Esophagus squamous epithelium (tissue), 5 donors: ENCODE measurements at places on chromosomes 13 and 19. TPM values are rescaled to one million over a fixed set of nuclear protein-coding genes. Genes with fewer than 3 reads are reported as not detected.

GRCh38 chr19:2841855-2842574 is 740 bp downstream of the ZNF555 start:
- DNase-seq = no peak

- DNase-seq = no peak
Measured at GRCh38 chr13:48457578-48458242, 44.8 kb upstream of the LPAR6 start.

DNA sequence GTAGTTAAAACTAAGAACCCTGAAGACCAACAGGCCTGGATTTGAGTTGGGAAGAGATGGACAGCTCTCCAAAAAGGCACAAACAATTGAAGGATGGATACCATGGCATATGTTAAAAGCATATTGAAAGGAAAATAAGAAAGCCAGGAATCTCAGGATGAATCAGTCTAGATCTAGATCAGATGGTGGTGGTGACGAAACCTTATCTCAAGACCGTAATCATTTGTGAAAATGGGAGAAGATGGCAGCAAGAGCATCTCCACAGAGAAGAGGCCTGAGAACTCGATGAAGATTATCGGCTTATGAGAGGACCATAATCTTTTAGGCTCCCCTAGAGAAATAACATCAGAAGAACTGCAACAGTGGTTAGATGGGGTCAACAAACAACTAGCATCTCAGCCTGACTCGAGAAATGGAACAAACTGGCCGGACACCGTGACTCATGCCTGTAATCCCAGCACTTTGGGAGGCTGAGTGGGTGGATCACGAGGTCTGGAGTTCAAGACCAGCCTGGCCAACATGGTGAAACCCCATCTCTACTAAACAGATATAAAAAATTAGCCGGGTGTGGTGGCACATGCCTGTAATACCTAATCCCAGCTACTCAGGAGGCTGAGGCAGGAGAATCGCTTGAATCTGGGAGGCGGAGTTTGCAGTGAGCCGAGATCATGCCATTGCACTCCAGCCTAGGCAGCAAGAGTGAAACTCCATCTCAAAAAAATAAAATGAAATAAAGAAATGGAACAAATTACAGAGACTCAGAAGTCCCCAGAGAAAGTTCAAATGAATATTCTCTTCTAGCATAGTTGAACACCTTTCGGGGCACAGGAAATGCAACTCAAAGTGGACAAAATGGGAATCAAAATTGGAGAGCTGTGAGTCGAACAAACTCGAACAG is 47.6 kb downstream of the FOXO1 start:
- DNase-seq = no peak

DNA sequence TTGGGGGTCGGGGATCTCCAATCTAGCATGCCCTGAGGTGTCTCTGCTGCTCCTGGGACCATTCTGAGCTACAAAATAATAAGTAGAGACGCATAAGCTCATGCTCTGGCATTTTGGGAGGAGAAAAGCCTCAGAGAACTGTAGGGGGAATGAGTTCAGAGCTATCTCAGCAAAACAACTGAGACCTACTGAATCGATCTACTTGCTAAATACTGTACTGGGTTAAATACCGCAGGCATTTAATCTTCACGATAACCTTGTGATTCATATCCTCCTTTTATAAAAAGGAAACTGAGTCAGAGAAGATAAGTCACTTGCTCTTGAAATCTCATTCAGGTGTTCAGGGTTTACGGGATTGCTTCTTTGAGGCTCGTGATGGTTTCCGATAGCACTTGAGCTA is 468.1 kb downstream of the FGF9 start:
- no peak for DNase-seq

DNA sequence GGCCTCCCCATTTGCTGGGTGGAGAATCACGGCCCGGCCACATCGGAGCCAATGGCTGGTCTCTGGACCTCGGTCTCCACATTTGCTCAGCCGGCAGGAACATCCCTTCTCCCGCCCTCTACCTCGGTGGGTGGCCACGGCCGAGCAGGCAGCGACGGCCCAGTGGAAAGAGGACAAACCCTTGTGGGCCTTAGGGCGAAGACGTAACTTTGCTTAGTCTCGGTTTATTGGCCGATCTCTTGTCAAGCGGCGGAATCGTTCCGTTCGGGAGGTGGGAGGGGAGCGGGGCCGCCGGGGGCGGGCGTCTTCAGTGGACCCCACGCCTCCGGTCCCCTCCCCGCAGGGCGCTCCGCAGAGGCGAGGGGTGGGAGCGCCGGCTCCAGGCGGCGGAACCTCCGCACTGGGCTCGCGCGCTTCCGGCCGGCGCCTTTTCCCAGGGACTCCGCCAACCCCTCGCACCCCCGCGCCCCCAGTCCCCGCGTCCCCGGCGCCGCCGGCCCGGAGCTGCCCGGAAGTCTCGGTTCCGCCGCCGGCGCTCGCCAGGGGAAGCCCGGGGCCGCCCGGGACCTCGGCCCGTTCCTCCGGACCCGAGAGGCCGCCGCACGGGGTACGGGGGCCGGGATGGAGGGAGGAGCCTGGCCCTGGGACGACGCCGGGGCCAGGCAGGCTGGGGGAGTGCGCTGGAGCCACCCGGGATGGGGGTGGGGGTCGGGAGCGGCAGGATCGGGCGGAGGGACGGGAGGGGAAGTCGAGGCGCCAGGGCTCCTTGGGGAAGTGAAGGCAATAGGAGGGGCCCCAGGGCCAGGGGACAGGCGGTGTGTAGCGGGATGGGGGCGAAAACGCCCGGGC is at the start of gene ZNF580:
Gene ZNF580 (plus strand): TSS at position 426 of the 849 bp plus-strand sequence. CDS start 1,507 bp downstream, outside the sequence.
- DNase-seq = no peak

- DNase-seq = no peak
Measured at GRCh38 chr19:15188851-15189250, 11.9 kb downstream of the NOTCH3 start.

GRCh38 chr19:17488593-17489391 is 18.5 kb downstream of the SLC27A1 start:
- no peak for DNase-seq

GRCh38 chr19:55392820-55393761 is 7.4 kb downstream of the RPL28 start:
- DNase-seq = no peak

- no peak for DNase-seq
Measured at GRCh38 chr13:112647256-112647655, 42.6 kb upstream of the ATP11A start.

GRCh38 chr19:14476673-14477401 is 1.7 kb upstream of the PTGER1 start:
- no peak for DNase-seq

DNA sequence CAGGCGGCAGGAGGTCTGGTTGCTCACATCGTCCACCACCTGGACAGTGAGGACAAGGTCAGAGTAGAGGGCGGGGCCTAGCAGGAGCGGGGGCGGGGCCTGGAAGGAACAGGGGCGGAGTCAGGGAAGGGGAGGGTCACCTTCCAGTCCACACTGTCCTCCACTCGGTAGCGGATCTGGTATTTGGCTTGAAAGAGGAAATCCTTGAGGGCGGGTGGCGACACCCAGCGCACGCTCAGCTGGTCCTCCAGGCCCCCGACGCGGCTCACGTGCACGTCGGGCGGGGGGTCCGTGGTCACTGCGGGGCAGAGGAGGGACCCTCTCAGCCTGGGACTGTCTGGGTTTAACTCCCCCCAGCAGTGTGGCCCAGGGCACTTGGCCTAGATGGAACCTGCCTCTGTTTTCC is 8.2 kb downstream of the REX1BD start:
- DNase-seq = no peak

- DNase-seq = no peak
Measured at GRCh38 chr13:40504641-40505040, 161.8 kb downstream of the FOXO1 start.

GRCh38 chr13:60120617-60121336 is 43.0 kb downstream of the DIAPH3 start:
- no peak for DNase-seq

DNA sequence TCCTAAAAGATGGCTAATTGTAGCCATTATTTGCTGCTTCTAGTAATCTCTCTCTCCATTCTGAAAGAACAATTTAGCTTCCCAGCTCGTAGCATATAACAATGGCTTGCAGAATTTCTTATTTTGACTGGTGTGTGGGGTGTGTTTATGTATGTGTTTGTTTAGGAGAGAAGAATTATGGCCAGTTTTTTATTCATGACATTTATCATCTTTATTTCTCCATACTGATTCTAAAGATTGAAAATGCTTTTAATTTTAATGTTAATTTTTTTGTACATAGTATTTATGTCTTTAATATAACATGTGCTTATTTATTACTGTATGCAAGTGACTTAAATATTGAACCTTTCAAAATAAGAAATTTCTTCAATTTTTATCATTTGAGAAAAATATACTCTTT is 115.8 kb upstream of the TMTC4 start:
- DNase-seq = no peak

DNA sequence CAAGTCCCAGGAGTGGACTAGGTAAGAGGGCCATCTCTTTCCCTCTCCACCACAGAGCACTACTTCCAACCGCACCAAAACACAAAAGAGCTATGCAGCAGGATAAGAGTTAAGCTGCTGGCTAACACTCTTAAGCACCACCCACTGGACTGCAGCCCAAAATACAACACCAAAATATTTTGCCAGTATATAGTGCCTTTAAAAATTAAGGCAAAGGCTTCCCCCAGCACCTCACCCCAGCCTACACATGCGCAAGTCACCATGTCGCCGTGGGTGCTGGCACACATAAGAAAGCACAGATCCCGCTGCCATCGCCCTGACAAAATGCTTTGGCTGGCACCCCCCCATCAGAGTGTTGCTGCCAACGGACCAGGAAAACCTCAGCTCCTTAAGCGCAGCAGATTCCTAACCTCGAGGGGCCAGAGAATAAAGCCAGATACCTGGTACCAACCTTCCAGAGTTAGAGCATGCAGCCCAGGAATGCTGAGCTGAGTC is 608.3 kb downstream of the PCDH17 start:
- no peak for DNase-seq

GRCh38 chr13:72194523-72194922 is 327.5 kb upstream of the DACH1 start:
- DNase-seq = no peak

DNA sequence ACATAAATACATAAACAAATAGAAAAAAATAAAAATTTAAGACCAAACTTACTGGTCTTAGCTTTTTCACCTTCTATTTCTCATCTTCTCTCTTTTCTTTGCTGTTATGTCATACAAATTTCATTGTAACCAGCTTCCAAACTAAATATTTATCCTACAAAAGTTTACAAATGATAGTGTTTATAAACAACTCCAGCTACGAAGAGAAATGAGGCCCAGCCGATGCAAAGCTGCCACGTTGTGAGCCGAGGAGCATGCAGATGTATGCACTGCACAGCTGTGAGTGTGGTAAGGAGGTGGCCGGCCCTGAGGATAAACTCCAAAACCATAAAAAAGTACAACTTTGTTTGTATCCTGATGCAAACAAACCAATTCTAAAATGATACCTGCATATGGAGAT is 642.4 kb upstream of the SGCG start:
- no peak for DNase-seq

- DNase-seq = no peak
Measured at GRCh38 chr19:55178781-55179599, 1.1 kb downstream of the SYT5 start.

DNA sequence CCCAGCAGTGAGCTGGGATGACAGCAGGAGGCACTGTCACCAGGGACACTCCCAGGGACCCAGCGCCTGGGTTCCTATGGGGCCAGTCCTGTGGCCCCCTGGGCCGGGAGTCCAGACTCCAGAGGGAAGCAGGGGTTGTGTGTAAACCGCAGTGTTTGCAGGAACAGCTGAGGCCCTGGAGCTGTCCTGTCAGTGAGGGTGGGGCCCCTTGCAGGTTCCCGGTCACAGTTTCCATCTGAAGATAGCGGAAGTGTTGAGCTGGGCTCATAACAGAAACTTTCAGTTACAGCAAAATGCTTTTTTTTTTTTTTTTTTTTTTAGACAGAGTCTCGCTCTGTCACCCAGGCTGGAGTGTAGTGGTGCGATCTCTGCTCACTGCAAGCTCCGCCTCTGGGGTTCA is 17.7 kb upstream of the CSNK1G2 start:
- DNase-seq = no peak

- DNase-seq = no peak
Measured at GRCh38 chr13:113888701-113889330, 24.9 kb upstream of the GAS6 start.

GRCh38 chr19:12880551-12881171 is 588 bp downstream of the DNASE2 start:
- DNase-seq = no peak

GRCh38 chr13:41383386-41383785 is 72.3 kb downstream of the NAA16 start:
- no peak for DNase-seq

- DNase-seq = no peak
Measured at GRCh38 chr19:1911098-1911497, 5.9 kb downstream of the ADAT3 start.

DNA sequence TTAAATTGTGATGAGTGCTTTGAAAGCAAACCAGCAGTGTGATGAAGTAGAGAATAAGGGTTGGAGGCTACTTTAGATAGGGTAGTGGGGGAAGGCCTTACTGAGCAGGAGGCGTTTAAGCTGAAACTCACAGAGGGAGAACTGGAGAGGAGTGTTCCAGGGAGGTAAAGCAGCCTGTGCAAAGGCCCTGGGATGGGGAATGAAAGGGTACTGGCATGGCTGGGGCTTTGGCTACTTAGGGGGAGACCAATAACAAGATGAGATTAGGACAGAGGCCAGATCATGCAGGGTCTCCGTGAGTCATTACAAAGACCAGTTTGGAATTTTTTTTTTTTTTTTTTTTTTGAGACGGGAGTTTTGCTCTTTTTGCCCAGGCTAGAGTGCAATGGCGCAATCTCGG is 1.1 kb downstream of the PPP5C start:
- DNase-seq = no peak

NMRK2 gene
- total RNA-seq = not detected

LAIR2 gene
- not detected for total RNA-seq

WDR62 gene
- total RNA-seq = 4.2 TPM

PSG6 gene
- total RNA-seq = not detected

ZNF221 gene
- 12.9 TPM for total RNA-seq

ZNF470 gene
- total RNA-seq = 5.0 TPM

CA11 gene
- 1.4 TPM for total RNA-seq

CNN1 gene
- total RNA-seq = 437 TPM

SH2D3A gene
- 52.1 TPM for total RNA-seq

PSG3 gene
- not detected for total RNA-seq

TNNT1 gene
- 3.3 TPM for total RNA-seq

IFNL3 gene
- total RNA-seq = not detected

REXO1 gene
- 16.4 TPM for total RNA-seq

TMEM86B gene
- not detected for total RNA-seq

CBLC gene
- total RNA-seq = 26.9 TPM

ZNF616 gene
- total RNA-seq = 5.1 TPM
